ENCODE measurements at places on chromosomes 12 and 14. TPM values are rescaled to one million over a fixed set of nuclear protein-coding genes. Genes with fewer than 3 reads are reported as not detected.
A peak's percentile ranks its signal among the peaks of the same experiment; 100 is the strongest.

TMEM63C gene
- total RNA-seq: 0.06 TPM

ZDHHC22 gene
- total RNA-seq: not detected

DNA sequence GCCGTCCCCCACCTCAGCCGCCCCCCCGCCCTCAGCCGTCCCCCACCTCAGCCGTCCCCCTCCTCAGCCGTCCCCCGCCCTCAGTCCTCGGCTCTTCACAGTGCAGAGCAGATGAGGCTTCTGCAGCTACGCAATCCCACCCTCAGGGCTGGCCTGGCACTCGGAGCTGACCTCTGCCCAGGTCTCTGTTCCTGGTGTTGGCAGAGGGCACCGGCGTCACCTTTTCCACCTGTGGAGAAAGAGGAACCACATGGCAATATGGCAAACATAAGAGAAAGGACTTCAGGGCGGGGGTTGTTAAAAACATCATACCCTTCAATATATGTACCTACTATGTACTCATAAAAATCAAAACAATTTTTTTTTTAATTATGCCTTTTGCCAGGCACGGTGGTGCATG is 45.8 kb downstream of the MLXIP start:
- no peak overlapping the region for H3K27ac ChIP-seq
- DNase-seq: no peak
- peaks cover 30% of the 10 kb centered on the region for H3K4me1 ChIP-seq
- H3K27me3 ChIP-seq: no peaks in the 10 kb centered on the region

- H3K4me3 ChIP-seq: no peak overlapping the region
- peaks cover 17% of the 10 kb centered on the region for H3K4me1 ChIP-seq
- peaks cover 82% of the 10 kb centered on the region for H3K36me3 ChIP-seq
- no peaks in the 10 kb centered on the region for H3K27me3 ChIP-seq
- no peak for DNase-seq
- H3K27ac ChIP-seq: no peak overlapping the region
Observed at GRCh38 chr12:110023059-110023980, 24.1 kb downstream of the ANKRD13A start.

DNA sequence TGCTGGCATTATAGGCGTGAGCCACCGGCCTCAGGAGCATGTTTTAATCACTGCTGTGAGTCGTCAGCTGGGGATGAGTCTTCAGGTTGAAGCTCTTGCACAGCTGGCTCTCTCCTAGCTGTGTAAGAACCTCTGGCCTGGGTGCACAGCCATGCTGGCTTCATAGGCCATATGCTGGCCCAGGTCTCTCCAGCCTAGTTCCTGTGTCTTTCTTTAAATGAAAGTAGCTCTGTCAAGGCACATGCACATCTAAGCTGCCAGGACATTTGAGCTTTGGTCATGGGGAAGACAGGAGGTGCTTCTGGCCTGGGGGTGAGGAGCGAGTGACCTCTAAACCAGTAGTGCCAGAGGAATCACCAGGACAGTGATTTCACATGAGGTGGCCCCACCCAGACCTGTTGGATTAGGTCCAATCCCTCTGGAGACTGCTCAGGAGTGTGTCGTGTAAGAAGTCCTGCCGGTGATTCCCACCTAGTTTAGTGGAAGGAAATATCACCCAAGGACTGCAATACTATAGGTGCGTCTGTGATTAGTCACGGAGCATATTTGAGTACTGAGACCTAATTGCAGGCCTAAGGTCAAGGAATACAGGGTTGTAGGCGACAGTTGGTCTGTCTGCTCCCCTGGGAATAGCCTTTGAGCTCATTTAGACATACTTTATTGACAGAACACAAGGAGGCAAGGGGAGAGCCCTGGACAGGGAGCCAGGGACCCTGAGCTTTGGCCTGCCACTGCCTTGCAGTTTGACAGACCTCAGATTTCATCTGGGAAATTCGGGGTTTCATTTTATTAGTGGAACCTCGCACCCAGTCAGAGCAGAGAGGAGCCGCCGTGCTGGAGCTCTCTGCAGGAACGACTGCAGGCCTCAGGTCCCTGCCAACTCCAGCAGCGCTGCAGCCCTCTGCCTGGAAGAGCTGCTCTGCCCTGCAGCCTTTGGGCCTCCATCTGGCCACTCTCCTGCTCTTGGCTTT is 67.0 kb downstream of the ANKRD9 start:
- H3K27ac ChIP-seq: no peak overlapping the region
- peaks cover 77% of the 10 kb centered on the region for H3K36me3 ChIP-seq
- H3K27me3 ChIP-seq: no peaks in the 10 kb centered on the region
- no peaks in the 10 kb centered on the region for H3K4me1 ChIP-seq
- no peak overlapping the region for H3K4me3 ChIP-seq

DNA sequence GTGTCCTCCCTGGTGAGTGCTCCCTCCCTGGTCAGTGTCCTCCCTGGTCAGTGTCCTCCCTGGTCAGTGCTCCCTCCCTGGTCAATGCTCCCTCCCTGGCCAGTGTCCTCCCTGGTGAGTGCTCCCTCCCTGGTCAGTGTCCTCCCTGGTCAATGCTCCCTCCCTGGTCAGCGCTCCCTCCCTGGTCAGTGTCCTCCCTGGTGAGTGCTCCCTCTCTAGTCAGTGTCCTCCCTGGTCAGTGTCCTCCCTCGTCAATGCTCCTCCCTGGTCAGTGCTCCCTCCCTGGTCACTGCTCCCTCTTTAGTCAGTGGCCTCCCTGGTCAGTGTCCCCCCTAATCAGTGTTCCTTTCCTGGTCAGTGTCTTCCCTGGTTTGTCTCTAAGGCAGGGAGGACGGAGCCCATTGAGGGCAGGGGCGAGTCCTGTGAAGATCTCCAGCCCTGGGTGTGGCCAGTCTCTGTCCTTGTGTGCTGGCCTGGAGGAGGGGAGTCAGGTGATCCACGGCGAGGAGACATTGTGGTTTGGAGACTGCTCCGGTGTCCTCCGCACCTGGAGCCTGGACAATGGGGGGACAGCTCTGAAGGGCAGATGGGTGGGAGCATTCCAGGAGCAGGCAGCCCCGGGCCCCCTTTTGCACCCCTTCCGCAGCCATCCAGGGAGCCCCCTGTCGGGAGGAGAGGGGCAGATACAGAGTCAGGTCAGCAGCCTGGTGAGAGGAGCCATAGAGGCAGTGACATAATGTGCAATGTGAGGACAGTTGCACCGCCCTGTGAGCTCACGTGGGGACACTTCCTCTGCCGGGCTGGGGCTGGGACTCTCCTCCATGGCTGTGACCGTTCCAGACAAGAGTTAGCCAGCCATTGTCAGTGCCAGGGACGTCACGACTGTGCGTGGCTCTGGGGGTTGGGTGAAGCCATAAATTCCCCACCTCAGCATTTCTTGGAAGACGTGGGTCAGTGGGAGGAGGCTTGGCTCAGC is 93.4 kb downstream of the ADGRD1 start:
- no peak overlapping the region for H3K27ac ChIP-seq
- no peaks in the 10 kb centered on the region for H3K27me3 ChIP-seq
- no peaks in the 10 kb centered on the region for H3K4me1 ChIP-seq
- no peaks in the 10 kb centered on the region for H3K36me3 ChIP-seq

GRCh38 chr12:50926415-50926814 is 25.9 kb upstream of the HIGD1C start:
- no peak for DNase-seq
- no peaks in the 10 kb centered on the region for H3K27me3 ChIP-seq
- H3K27ac ChIP-seq: peak overlapping the region; percentile 88
- peaks cover 23% of the 10 kb centered on the region for H3K36me3 ChIP-seq

- no peaks in the 10 kb centered on the region for H3K36me3 ChIP-seq
- no peak for DNase-seq
- H3K27ac ChIP-seq: no peak overlapping the region
- no peaks in the 10 kb centered on the region for H3K27me3 ChIP-seq
- no peak overlapping the region for H3K4me3 ChIP-seq
- H3K4me1 ChIP-seq: no peaks in the 10 kb centered on the region
Observed at GRCh38 chr12:86543716-86544115, 287.5 kb upstream of the MGAT4C start.

- H3K4me1 ChIP-seq: no peaks in the 10 kb centered on the region
- DNase-seq: no peak
- no peaks in the 10 kb centered on the region for H3K36me3 ChIP-seq
- no peak overlapping the region for H3K27ac ChIP-seq
Observed at GRCh38 chr12:58395470-58395869, 454.1 kb downstream of the ATP23 start.

DNA sequence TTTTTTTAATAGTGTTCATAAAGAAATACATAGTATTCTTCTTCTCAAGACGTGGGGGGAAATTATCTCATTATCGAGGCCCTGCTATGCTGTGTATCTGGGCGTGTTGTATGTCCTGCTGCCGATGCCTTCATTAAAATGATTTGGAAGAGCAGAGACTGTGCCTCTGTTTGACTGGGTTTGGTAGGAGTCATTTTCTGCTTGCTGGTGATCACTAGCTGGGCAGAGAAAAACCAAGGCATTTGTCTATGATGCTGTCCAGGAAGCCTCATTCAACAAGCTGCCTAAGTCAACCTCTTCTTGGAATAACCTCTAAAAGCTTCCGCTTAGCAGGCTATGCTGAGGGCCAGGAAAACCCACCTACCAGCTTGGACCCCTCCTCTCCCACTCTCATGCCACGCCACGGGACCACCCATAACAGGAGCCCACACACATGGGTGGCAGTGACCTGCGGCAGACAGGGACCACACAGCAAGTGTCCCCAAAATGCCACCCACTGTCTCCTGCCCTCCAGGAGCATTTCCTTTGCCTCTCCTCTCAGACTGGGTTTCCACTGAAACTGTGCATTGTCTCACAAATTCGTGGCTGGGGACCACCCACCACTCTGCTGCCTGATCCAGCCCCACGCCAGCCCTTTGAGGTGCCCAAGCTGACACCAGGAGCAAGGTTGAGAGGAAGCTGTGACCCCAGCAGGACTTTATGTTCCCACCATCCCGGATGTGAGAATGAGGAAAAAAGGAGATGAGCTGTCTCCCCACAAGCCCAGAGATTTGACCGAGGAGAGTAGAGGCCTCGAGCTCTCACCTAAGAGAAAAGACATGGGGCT is 36.8 kb downstream of the DAD1 start:
- no peak for DNase-seq
- H3K4me1 ChIP-seq: peaks cover 32% of the 10 kb centered on the region
- H3K36me3 ChIP-seq: no peaks in the 10 kb centered on the region
- no peak overlapping the region for H3K27ac ChIP-seq

DNA sequence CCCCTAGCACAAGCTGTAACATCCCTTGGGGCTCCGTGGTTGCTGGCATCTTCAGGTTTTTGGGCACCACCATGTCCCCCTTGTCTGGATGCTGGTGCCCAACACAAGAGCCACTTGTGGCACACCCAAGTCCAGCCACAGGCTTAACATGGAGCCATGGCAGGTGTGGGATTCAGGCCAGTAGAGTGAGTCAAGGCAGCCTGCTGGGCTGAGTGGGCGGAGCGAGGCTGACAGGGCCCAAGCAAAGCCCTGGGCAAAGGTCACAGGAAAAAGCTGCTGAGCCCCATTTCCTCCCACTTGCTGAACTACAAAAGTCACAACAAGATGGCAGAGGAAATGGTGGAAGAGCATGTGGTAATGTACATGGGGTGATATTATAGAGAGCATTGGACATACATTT is 950.7 kb upstream of the FLRT2 start:
- no peak for DNase-seq
- H3K4me3 ChIP-seq: no peak overlapping the region
- no peaks in the 10 kb centered on the region for H3K4me1 ChIP-seq

DNA sequence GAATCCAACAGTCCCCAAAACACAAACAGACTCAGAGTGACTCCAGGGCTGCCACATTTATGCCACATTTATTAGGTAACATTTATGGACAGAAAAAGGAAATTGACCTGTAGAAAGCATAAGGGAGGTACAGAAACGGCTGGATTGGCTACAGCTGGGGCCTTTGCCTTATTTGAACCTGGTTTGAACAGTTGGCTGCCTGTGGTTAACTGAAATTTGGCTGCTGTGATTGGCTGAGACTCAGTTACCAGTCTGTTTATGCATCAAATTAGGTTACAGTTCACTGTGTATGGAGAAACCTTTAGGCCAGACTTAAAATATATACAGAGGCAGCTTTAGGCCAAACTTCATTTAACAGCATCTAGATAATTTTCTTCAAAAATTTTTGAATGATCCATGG is 27.8 kb upstream of the PCNX1 start:
- H3K27ac ChIP-seq: no peak overlapping the region
- no peak for DNase-seq
- H3K36me3 ChIP-seq: no peaks in the 10 kb centered on the region
- no peaks in the 10 kb centered on the region for H3K4me1 ChIP-seq

- H3K27ac ChIP-seq: no peak overlapping the region
- H3K4me1 ChIP-seq: peaks cover 13% of the 10 kb centered on the region
- no peak overlapping the region for H3K4me3 ChIP-seq
- no peaks in the 10 kb centered on the region for H3K36me3 ChIP-seq
- H3K27me3 ChIP-seq: peaks cover 4% of the 10 kb centered on the region
- peak; percentile 36 for DNase-seq
Observed at GRCh38 chr12:52207106-52207505, 15.3 kb upstream of the KRT80 start.

- no peak for DNase-seq
- no peaks in the 10 kb centered on the region for H3K27me3 ChIP-seq
- no peaks in the 10 kb centered on the region for H3K4me1 ChIP-seq
- no peak overlapping the region for H3K27ac ChIP-seq
- no peak overlapping the region for H3K4me3 ChIP-seq
- H3K36me3 ChIP-seq: peaks cover 58% of the 10 kb centered on the region
Observed at GRCh38 chr12:110718222-110718908, 24.3 kb downstream of the PPP1CC start.

- no peaks in the 10 kb centered on the region for H3K27me3 ChIP-seq
- peaks cover 3% of the 10 kb centered on the region for H3K4me1 ChIP-seq
- H3K4me3 ChIP-seq: no peak overlapping the region
- no peak for DNase-seq
- no peaks in the 10 kb centered on the region for H3K36me3 ChIP-seq
Observed at GRCh38 chr12:40055228-40055579, 50.7 kb downstream of the SLC2A13 start.

GRCh38 chr14:100045642-100046344 is 19.4 kb upstream of the EVL start:
- DNase-seq: no peak
- H3K4me1 ChIP-seq: no peaks in the 10 kb centered on the region
- H3K27me3 ChIP-seq: no peaks in the 10 kb centered on the region
- H3K36me3 ChIP-seq: no peaks in the 10 kb centered on the region
- H3K27ac ChIP-seq: no peak overlapping the region

GRCh38 chr14:84657911-84658310 is 872.0 kb upstream of the FLRT2 start:
- no peaks in the 10 kb centered on the region for H3K4me1 ChIP-seq
- H3K36me3 ChIP-seq: no peaks in the 10 kb centered on the region
- H3K4me3 ChIP-seq: no peak overlapping the region
- DNase-seq: no peak
- no peaks in the 10 kb centered on the region for H3K27me3 ChIP-seq

DNA sequence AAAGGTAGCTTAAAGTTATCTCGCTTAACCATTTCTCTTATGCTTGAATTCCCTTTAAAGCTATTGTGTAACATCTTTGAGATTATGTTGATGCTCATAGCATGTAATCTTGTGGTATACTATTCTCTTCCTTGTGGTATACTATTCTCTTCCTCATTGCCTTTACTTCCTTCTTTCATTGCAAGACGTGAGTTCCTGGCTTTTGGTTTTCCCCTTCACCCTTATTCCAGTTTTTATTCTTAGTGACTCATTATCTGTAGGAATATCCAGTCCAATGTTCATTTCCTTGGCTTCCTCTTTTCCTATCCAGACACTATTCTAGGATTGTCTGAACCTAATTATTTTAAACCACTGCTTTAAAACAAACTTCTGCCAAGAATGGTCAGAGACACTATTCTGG is 564.0 kb downstream of the CCER1 start:
- no peak for DNase-seq
- no peak overlapping the region for H3K4me3 ChIP-seq
- no peaks in the 10 kb centered on the region for H3K4me1 ChIP-seq
- H3K27ac ChIP-seq: no peak overlapping the region
- H3K27me3 ChIP-seq: no peaks in the 10 kb centered on the region

All from upper lobe of right lung (tissue), 1 donor.